ENCODE measurements at places on chromosomes 3 and 15. TPM values are rescaled to one million over a fixed set of nuclear protein-coding genes. Genes with fewer than 3 reads are reported as not detected.

Gene SPATA12
- total RNA-seq: 0.10 TPM

Gene SYNPR
- total RNA-seq: 2.6 TPM

Gene TGM5
- total RNA-seq: not detected

Gene CCDC9B
- 1.2 TPM for total RNA-seq

Gene ZBTB11
- total RNA-seq: 21.3 TPM

Gene MYRIP
- total RNA-seq: 1.8 TPM

Gene RARB
- 0.14 TPM for total RNA-seq

GRCh38 chr3:54045061-54045815 is 77.1 kb upstream of the CACNA2D3 start:
- no peak for DNase-seq

DNA sequence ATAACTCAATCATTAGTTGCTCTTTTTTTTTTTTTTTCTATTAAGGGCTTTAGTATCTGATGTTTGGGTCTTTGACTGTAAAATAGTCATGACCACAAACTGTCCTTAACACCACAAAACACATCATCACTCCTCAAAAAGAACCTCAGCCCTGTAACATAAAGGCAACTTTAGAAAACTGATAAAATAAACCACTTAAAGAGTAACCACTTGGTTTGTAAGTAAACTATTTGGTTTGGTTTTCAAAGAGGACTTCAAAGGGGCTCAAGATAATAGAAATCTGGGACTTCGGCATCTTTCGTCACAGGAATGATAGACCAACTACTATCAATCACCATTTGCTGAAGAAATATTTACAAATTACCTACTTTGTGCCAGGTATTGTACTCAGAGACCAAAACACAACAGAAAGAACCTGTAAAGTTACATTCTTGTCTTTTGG is 167.8 kb downstream of the FOXP1 start:
- no peak for DNase-seq

GRCh38 chr3:196974661-196975060 is 6.0 kb upstream of the PIGZ start:
- no peak for DNase-seq

DNA sequence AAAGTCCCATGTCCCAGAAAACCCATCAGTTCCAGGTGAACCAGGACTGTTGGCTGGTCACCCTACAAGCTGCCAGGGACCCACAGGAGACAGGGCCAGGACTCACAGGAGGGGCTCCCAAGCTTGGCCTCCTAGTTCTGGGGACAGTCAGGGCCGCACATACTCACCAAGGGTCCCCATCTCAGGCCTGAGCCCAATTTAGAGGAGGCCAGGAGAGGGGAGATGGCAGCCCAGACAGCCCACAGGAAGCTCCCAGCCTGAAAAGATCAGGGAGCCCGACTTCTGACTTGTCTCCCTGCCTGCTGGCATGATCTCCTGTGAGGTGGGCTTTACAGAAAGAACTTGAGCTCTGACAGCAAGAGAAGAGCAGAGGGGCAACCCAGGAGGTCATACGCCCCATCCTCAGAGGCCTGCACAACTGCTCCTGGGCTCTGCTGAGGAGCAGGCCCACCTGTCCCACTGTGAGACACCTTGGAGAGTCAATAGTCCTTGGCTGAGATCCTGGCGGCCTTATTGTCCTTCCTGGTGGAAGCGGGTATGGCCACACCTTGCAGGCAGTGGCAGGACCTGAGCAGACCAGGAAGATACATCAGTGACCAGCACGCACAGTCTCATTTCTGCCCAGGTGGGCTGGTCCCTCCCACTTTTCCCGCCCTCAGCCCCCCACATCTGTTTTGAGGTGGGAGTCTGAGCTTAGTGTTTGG is 2.5 kb upstream of the ISLR start:
- no peak for DNase-seq

DNA sequence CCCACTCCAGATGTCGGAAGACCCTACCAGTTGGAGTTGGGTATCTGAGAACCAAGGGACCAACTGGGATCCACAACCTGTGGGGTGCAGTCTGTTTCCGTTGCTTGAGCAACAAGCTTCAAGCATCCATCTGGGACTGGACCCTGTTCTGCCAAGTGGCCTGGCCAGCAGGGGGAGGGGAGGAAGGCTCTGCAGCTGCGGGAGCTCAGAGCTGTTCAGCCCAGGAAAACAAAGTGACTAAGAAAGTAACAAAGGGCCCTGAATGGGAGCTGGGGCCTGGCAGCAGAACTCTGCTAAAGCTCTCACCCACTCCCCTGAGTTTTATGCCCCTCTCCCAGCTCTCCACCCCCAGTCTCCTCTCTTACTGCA is 2.7 kb downstream of the TYRO3 start:
- peak; percentile 67 for DNase-seq

- DNase-seq: peak; percentile 76
Measured at GRCh38 chr15:45136378-45136764, 6.6 kb downstream of the DUOX1 start.
